Kidney (tissue), 22 donors: ENCODE measurements at places on chromosomes 11 and 22.

DNA sequence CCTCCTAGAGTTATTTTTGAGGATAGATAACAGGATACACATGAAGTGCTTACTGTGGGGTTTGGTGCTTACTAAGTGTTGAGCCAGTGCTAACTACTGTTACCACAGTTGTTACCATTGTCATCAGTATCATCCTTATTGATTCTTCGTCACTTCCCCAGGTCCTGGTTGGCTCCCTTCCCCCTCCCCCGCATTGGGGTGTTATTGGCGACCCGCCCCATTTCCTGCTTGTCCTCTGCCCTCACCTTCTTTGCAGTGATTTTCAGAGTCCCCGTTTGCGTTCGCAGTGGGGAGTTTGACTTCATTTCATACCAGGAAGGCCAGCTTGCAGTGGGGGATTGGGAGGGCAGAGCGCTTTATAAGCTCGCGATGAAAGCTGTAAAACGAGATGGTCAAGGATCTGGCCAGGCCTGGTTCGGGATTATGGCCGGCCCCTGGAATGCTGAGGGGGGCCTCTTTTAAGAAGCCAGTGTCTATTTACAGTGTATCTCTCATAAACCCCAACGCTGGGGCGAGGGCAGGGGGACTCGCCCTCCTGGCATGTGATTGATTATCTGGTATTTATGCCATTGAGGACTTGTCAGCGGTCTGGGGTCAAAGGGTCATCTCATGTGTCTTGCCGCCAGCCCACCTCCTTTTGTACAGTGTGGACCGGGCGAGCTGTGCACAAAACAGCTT is 84.6 kb upstream of the NNMT start:
- peak; percentile 54 for DNase-seq

DNA sequence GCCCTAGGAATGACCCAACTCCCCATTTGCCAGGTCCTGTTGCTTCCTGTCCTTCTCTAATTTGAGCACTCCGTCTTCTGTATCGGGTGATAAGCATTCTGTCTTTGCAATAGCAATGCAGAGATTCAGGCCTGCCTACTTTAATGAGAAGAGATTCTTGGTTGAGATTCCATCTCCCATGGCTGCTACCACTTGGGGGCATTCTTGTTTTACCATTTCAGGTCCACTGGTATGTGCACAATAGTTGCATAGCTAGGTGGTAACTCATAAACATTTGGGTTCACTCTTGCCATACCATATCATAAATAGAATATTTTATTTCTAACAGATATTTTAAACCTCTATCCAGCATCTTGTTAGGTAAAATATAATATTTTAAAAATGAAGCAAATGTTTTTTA is 34.4 kb upstream of the CALCB start:
- DNase-seq = no peak

DNA sequence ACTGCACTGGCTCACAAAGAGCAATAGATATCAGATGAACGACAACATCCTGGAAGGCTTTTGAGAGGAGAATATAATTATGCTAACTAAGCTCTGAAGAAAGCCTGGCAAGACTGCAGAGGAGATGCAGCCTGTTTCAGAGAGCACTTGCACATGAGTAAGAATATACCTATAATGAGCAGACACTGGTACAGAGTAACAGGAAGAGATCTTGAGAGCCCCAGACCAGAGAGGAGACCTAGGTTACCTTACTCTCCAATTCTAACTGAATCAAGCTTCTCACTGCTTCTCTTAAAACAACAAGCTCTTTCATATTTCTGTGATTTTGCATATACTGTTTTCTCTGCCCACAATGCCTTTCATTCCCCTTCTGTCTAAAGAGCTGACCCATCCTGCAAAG is 66.5 kb downstream of the FAM168A start:
- no peak for DNase-seq

DNA sequence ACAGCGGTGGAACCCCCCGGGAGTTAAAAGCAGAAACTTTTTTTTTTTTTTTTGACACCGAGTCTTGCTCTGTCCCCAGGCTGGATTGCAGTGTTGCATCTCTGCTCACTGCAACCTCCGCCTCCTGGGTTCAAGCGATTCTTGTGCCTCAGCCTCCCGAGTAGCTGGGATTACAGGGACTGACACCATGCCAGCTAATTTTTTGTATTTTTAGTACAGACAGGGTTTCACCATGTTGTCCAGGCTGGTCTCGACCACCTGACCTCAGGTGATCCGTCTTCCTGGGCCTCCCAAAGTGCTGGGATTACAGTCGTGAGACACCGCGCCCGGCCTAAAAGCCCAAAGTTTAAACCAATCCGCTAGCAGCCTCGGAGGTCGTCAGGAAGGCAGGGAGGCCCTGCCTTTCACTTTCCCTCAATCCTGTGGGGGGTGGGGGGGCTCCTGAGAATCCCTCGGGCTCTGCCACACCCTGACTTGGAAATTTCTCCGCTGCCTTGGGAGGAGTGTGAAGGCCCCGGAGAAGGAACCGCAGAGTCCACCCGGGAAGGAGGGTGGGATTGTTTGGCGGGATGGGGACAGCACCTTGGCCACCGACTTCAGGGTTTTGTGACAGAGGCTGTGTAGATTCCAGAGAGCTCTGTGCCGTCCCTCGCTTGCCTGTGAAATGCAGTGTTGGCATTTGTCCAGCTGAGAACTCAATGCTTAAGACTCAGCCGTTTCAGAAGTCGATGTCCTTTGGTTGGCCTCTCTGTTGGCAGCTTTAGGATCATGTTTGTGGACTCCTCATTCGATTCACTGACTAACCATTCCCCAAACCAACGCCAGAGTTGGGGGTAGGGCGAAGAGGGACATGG is 1.0 kb downstream of the ARHGAP8 start:
- DNase-seq = peak; percentile 82

DNA sequence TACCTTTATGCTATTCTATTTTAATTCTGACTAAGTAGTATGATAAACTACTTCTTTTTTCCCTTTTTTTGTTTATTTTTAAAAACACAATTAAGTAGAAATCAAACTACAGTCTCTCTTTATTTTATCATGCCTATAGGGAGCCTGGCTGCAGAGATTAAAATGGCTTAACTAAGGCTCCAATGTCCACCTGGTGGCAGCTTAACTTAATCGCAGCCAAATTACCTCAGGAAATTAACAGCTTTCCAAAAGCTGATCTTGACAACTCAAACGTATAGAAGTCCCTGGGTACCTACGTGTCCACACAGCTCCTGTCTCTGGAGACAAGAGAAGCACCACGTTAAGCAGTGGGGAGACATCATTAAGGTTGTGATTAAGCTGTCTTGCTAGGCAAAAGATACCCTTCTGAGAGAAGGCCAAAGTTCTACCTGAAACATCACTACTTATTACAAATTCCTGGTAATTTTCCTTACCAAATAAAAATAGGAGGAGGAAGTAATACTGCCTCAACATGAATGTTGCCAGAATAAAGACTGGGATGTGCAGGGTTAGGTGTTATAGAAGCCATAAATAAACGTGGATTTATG is 63.2 kb upstream of the SNX19 start:
- DNase-seq = no peak

GRCh38 chr22:43720716-43721115 is 91.4 kb downstream of the EFCAB6 start:
- no peak for DNase-seq

DNA sequence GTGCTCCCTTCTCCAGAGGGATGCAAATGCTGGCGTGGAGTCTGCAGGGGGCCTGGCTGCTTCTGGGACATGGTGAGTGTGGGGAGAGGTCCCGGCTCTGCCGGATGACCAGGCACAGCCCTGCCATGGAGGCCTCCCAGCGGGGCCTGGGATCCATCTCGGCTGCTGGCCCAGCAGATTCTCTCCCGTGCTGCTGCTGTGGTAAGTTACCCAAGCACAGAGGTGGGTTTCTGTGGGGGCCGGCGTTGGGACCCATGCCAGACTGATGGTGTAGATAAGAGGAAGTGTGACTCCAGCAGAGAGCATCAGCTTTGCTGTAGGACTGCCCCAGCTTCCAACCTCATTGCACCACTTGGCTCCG is 147.5 kb upstream of the B3GAT1 start:
- no peak for DNase-seq
